A549 treated with dexamethasone at 1 μM for 4 hours (cell line): ENCODE measurements at places on chromosomes 6 and 20. TPM values are rescaled to one million over a fixed set of nuclear protein-coding genes. Genes with fewer than 3 reads are reported as not detected.

ZMYND8 gene
- 11.5 to 18.8 TPM (median 16.7 TPM) in 5 replicates for total RNA-seq

ANKRD6 gene
- 1.3 to 2.1 TPM (median 1.8 TPM) in 5 replicates for total RNA-seq

ID4 gene
- total RNA-seq = 0.61 to 1.0 TPM (median 0.80 TPM) in 5 replicates

RAB22A gene
- 8.1 to 12.1 TPM (median 10.8 TPM) in 5 replicates for total RNA-seq

GRM4 gene
- 0.08 to 0.16 TPM (median 0.11 TPM) in 5 replicates for total RNA-seq

TMEM200A gene
- 0.03 to 0.06 TPM (median 0.06 TPM) in 5 replicates for total RNA-seq

TRDN gene
- not detected in 5 replicates for total RNA-seq

BAG2 gene
- total RNA-seq = 6.1 to 7.0 TPM (median 6.7 TPM) in 5 replicates

MOXD1 gene
- total RNA-seq = 1.2 to 1.7 TPM (median 1.5 TPM) in 5 replicates

ZSCAN23 gene
- total RNA-seq = not detected in 5 replicates

KHDC1L gene
- 0.25 to 0.41 TPM (median 0.28 TPM) in 3 of 5 replicates, not detected in the others for total RNA-seq

CALHM5 gene
- 0.02 to 0.06 TPM (median 0.06 TPM) in 5 replicates for total RNA-seq

STK38 gene
- 13.0 to 17.5 TPM (median 16.8 TPM) in 5 replicates for total RNA-seq

SASH1 gene
- 2.0 to 3.1 TPM (median 2.5 TPM) in 5 replicates for total RNA-seq

OPRL1 gene
- total RNA-seq = 0.91 to 2.0 TPM (median 1.5 TPM) in 5 replicates

UBE2C gene
- total RNA-seq = 220 to 247 TPM (median 230 TPM) in 5 replicates

TAGAP gene
- total RNA-seq = not detected in 5 replicates

RMND1 gene
- total RNA-seq = 12.9 to 15.0 TPM (median 14.1 TPM) in 5 replicates
